Right atrium auricular region (tissue), 2 donors: ENCODE measurements at places on chromosomes 6 and 20. TPM values are rescaled to one million over a fixed set of nuclear protein-coding genes. Genes with fewer than 3 reads are reported as not detected.

Gene COL19A1
- 3.9 TPM for total RNA-seq

Gene KIAA1755
- total RNA-seq, result 3.1 TPM

Gene FNDC1
- 0.16 TPM for total RNA-seq

Gene ESF1
- 10.4 TPM for total RNA-seq

Gene SLC22A2
- total RNA-seq, result not detected

Gene DUSP15
- total RNA-seq, result 11.6 TPM

Gene ZNF335
- 6.6 TPM for total RNA-seq

Gene PAX1
- not detected for total RNA-seq

Gene TP53TG5
- not detected for total RNA-seq

Gene LIN28B
- total RNA-seq, result not detected

Gene NANP
- 5.1 TPM for total RNA-seq

Gene PM20D2
- total RNA-seq, result 13.3 TPM

Gene BPIFB2
- total RNA-seq, result not detected

GRCh38 chr20:44629542-44629941 lies 22.0 kb downstream of the ADA start:
- DNase-seq, result no peak
- no peak overlapping the region for H3K27ac ChIP-seq
- peaks cover 3% of the 10 kb centered on the region for H3K36me3 ChIP-seq
- no peak overlapping the region for H3K4me3 ChIP-seq
- no peaks in the 10 kb centered on the region for H3K27me3 ChIP-seq

GRCh38 chr6:46010771-46011170 lies 4.9 kb downstream of the CLIC5 start:
- H3K27me3 ChIP-seq, result no peaks in the 10 kb centered on the region
- H3K27ac ChIP-seq, result peak overlapping the region; percentile 94
- no peaks in the 10 kb centered on the region for H3K36me3 ChIP-seq
- no peaks in the 10 kb centered on the region for H3K4me1 ChIP-seq

DNA sequence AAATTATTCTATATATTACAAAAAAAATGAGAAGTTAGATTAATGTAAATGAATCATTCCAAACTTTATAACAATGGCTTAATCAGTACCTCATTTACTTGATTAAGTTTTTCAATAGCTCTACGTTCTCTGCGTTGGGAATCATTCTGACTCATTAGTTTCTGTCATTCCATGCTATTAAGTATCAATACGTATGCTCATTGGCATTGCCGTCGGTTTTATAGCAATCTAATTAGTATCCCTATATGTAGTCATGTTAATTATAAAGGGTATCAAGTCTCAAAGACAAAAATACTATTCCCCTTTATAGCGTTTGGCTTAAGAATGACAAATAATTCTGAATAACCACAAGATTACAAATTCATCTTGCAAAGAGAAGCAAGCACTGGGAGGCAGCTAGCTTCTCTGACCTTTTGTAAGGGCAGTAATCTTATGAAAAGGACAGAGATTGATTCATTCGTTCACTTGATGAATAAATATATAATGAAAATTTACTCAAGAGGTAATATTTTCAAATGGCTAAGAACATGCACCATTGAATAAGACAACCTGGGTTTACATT lies 41.8 kb downstream of the OLIG3 start:
- no peak for DNase-seq
- no peaks in the 10 kb centered on the region for H3K4me1 ChIP-seq
- no peaks in the 10 kb centered on the region for H3K36me3 ChIP-seq
- no peak overlapping the region for H3K27ac ChIP-seq
- H3K27me3 ChIP-seq, result no peaks in the 10 kb centered on the region

DNA sequence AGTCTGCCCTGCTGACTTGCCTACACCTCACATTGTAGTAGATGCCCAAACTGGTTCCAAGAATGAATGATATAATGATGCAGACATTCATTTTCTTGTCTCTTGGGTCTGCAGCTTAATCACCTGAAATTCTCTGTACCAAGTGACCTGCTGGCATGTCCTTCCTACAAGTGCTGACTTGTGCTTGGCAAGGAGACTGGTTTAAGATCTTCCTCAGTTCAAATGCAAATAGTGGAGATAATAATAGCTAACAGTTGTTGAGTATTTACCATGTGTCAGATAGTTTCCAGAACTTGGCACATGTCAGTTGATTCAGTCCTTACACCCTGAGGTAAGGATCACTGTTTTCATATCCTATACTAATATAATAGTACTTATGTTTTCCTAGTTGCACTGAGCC lies 223.4 kb downstream of the SLC24A3 start:
- no peaks in the 10 kb centered on the region for H3K27me3 ChIP-seq
- H3K27ac ChIP-seq, result no peak overlapping the region
- H3K4me3 ChIP-seq, result no peak overlapping the region
- no peaks in the 10 kb centered on the region for H3K4me1 ChIP-seq
- H3K36me3 ChIP-seq, result no peaks in the 10 kb centered on the region
- no peak for DNase-seq

GRCh38 chr6:130293800-130294199 lies 71.0 kb upstream of the SAMD3 start:
- H3K27ac ChIP-seq, result no peak overlapping the region
- no peaks in the 10 kb centered on the region for H3K36me3 ChIP-seq
- no peak for DNase-seq

- H3K27ac ChIP-seq, result no peak overlapping the region
- no peak overlapping the region for H3K4me3 ChIP-seq
- H3K27me3 ChIP-seq, result no peaks in the 10 kb centered on the region
- no peaks in the 10 kb centered on the region for H3K4me1 ChIP-seq
- no peak for DNase-seq
- H3K36me3 ChIP-seq, result no peaks in the 10 kb centered on the region
Observed at GRCh38 chr20:46564241-46564957, 13.9 kb upstream of the OCSTAMP start.

DNA sequence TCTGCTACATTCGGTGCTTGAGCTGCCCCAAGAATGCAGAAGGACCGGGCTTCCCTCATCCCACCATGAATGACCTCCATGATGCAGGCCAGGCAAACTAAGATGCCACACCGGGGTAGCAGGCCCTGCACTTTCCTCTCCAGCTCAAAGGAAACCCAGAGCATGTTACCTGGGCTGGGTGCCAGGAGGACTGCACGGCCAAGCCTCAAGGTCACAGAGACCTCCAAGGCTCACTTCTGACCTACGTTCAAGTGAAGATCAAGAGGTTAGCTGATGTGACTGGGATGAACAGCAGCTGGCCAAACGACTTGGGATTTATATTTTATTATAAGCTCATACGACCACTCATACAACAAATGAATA lies 501.8 kb downstream of the CD83 start:
- H3K27me3 ChIP-seq, result no peaks in the 10 kb centered on the region
- H3K27ac ChIP-seq, result no peak overlapping the region
- DNase-seq, result no peak
- H3K36me3 ChIP-seq, result no peaks in the 10 kb centered on the region
- no peak overlapping the region for H3K4me3 ChIP-seq

GRCh38 chr6:48641544-48641943 lies 530.5 kb upstream of the PTCHD4 start:
- no peaks in the 10 kb centered on the region for H3K27me3 ChIP-seq
- no peaks in the 10 kb centered on the region for H3K4me1 ChIP-seq
- no peak overlapping the region for H3K4me3 ChIP-seq
- H3K36me3 ChIP-seq, result no peaks in the 10 kb centered on the region

DNA sequence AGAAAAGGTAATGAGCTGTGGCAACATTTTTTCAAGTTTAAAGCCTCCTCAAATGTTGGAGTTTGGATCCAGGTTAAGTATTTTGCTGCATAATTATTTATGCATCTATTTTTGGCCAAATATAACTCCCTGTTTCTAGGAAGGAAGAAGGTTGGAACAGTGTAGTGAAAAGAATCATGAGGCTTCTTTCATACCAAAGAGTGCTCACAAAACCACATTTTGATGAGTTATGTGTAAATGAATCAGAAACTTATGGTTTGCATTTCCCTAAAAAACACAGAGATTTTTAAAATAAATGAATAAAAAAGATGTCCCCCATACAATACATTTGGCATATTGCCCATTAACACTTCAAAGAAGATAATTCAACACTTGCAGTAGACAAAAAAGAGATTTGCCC lies 246.9 kb upstream of the PRDM1 start:
- no peaks in the 10 kb centered on the region for H3K27me3 ChIP-seq
- no peak overlapping the region for H3K4me3 ChIP-seq
- no peak for DNase-seq
- H3K27ac ChIP-seq, result no peak overlapping the region
- H3K36me3 ChIP-seq, result no peaks in the 10 kb centered on the region
- H3K4me1 ChIP-seq, result no peaks in the 10 kb centered on the region

DNA sequence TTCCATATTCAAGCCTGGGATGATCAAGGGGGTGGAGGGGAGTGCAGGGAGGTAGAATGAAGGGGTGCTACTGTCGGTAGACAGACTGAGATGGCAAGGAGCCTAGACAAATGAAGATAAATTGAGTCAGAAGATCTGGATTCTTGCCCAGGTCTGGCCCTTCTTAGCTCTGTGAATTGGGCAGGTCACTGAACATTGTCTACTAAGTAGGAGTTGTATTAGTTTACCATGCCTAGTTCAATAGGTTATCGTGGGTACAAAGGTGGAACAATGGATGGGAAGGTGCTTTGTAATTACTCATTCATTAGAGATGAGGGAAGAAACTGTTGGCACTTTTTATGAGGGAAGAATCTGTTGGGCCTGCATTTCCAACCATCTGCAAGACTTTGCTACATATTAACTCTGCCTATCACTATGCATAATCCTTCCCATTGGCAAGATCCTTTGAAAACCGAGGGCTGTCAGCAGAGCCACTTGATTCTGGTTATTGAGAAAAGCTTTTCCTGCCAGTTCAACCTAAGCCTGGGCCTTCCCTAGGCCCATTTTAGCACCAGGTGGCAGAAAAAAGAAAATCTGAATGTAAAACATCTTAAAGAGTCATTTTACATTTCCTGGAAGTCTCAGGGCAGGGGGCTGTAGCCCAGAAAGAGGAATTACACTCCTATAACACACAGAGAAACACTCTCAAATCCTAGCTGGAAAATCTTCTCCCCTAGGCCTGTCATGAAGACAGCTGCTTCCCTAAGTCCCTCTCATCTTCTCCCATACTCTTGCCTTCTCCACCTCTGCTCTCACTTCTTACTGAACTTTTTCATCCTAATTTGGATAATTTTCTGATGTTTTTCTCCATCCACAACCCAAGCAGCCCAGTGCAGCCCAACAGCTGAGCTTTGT lies 103.5 kb downstream of the CD24 start:
- no peaks in the 10 kb centered on the region for H3K27me3 ChIP-seq
- no peaks in the 10 kb centered on the region for H3K4me1 ChIP-seq
- no peak overlapping the region for H3K27ac ChIP-seq
- DNase-seq, result no peak

DNA sequence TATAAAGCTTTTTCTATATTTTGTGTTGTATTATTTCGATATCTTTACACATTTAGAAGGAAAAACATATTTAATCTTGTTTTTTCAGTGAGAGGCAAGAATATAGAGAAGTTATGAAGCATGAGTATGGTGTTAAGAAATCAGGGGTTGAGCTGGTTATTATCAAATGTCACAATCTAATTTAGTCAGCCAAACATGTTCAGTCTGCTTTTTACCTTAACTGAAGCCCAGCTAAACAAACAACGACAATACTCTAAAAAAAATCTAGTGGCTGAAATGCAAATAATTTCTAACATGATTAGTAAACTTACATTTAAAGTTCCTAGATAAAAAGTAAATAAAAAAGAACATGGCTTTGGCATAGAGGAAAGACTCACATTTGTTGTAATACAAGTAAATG lies 433.8 kb upstream of the NRSN1 start:
- H3K36me3 ChIP-seq, result no peaks in the 10 kb centered on the region
- H3K4me3 ChIP-seq, result no peak overlapping the region
- H3K27me3 ChIP-seq, result no peaks in the 10 kb centered on the region
- no peaks in the 10 kb centered on the region for H3K4me1 ChIP-seq
- no peak overlapping the region for H3K27ac ChIP-seq

- no peaks in the 10 kb centered on the region for H3K36me3 ChIP-seq
- H3K27ac ChIP-seq, result no peak overlapping the region
- H3K4me1 ChIP-seq, result no peaks in the 10 kb centered on the region
- H3K27me3 ChIP-seq, result no peaks in the 10 kb centered on the region
- no peak for DNase-seq
- H3K4me3 ChIP-seq, result no peak overlapping the region
Observed at GRCh38 chr20:10079964-10080363, 45.2 kb downstream of the ANKEF1 start.

DNA sequence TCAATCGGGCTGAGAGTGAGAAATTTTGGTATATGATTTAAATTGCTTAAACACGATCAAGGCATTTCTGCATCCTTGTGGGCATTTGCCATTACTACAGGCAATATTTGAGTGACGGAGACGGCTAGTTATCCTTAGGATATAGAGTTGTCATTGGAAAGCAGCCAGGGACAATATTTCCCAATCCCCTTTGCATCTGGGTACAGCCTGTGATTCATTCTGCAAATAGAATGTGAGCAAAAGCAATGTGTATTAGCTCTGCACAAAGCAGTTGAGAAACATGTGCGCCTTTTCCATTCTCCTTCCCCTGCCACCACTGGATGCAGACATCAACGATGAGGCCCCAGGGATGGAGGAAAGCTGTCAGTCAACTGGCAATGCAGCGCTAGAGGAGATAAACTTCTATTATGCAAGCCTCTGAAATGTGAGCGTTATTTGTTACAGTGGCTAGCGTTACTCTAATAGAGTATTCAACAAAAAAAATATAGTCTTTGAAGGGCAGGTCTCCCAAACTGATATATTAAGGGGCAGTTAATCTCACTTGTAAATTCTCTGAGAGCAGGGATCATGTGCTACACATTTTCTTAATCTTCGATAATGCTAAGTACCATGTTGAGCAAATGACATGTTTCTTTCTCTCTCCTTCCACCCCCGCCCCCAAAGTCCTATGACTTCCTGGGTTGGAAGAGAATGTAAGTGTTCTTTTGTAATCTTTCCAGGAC lies 37.1 kb upstream of the NCOA3 start:
- H3K27me3 ChIP-seq, result no peaks in the 10 kb centered on the region
- no peaks in the 10 kb centered on the region for H3K4me1 ChIP-seq
- DNase-seq, result peak; percentile 90
- no peak overlapping the region for H3K4me3 ChIP-seq

DNA sequence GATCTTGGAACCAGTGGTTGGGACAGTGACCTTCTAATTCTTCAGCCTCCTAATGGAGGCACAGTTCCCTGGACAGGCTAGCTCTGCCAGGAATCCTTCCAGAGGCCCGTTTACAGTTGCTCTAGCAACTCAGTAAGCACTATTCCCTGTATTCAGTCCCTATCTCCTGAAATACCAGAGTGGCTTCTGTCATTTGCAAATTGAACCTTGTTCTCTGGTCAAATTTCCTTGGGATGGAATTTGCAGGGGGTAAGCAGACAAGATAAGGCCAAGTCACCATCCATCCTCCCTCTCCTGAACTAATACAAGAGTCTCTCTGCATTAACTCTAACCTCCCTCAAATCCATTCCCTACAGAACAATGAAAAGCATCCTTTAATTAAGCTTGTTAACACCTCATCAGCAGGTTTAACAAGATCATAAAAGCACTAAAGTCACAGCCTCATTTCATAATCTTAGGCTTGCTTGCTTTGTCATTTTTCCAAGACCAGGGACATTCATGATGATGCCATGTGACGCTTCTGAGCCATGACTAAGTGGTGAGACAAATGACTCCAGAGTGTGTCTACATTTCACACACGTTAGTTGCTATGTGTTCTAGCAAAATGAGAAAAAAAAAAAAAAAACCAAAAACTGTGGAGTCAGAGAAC lies 37.1 kb downstream of the SLC22A23 start:
- H3K27me3 ChIP-seq, result no peaks in the 10 kb centered on the region
- no peak for DNase-seq
- H3K36me3 ChIP-seq, result no peaks in the 10 kb centered on the region
- H3K4me1 ChIP-seq, result no peaks in the 10 kb centered on the region
- H3K27ac ChIP-seq, result no peak overlapping the region

- no peaks in the 10 kb centered on the region for H3K36me3 ChIP-seq
- H3K4me1 ChIP-seq, result no peaks in the 10 kb centered on the region
- H3K27ac ChIP-seq, result no peak overlapping the region
Observed at GRCh38 chr6:21941926-21942325, 348.4 kb downstream of the SOX4 start.
